ENCODE measurements at places on chromosomes 5 and 9. TPM values are rescaled to one million over a fixed set of nuclear protein-coding genes. Genes with fewer than 3 reads are reported as not detected.

Gene SPINK1
- total RNA-seq, result not detected

Gene SH3RF2
- 10.6 TPM for total RNA-seq

Gene TRIM52
- 10.6 TPM for total RNA-seq

Gene POLE3
- 127 TPM for total RNA-seq

Gene IL5
- not detected for total RNA-seq

Gene PDE6A
- 0.02 TPM for total RNA-seq

Gene MSMP
- total RNA-seq, result not detected

Gene PCA3
- not detected for total RNA-seq

Gene PAEP
- 2.9 TPM for total RNA-seq

Gene LVRN
- total RNA-seq, result 0.64 TPM

Gene IFNA13
- not detected for total RNA-seq

Gene PROP1
- not detected for total RNA-seq

Gene SH3GL2
- not detected for total RNA-seq

Gene AK8
- total RNA-seq, result 0.42 TPM

Gene F12
- total RNA-seq, result 10.9 TPM

Gene SV2C
- total RNA-seq, result not detected

Gene ZNF608
- 1.0 TPM for total RNA-seq

Gene EFNA5
- total RNA-seq, result 50.2 TPM

Gene OSTF1
- 19.3 TPM for total RNA-seq

Gene TCF7
- not detected for total RNA-seq

Gene MARCOL
- total RNA-seq, result 3.8 TPM

Gene PCDH12
- 0.05 TPM for total RNA-seq

Data from NCI-H460 (cell line).